NCI-H1105 (cell line): ENCODE measurements at places on chromosomes 12 and 14.

GRCh38 chr12:117742721-117743120, 226.1 kb downstream of the KSR2 start:
- no peak for DNase-seq

- DNase-seq, result no peak
These were observed 33.6 kb upstream of the COX6A1 start for GRCh38 chr12:120404271-120404670.

GRCh38 chr14:70098250-70098809, 90.4 kb downstream of the SLC8A3 start:
- no peak for DNase-seq

GRCh38 chr12:68178774-68179439, 19.4 kb upstream of the IFNG start:
- DNase-seq, result no peak

DNA sequence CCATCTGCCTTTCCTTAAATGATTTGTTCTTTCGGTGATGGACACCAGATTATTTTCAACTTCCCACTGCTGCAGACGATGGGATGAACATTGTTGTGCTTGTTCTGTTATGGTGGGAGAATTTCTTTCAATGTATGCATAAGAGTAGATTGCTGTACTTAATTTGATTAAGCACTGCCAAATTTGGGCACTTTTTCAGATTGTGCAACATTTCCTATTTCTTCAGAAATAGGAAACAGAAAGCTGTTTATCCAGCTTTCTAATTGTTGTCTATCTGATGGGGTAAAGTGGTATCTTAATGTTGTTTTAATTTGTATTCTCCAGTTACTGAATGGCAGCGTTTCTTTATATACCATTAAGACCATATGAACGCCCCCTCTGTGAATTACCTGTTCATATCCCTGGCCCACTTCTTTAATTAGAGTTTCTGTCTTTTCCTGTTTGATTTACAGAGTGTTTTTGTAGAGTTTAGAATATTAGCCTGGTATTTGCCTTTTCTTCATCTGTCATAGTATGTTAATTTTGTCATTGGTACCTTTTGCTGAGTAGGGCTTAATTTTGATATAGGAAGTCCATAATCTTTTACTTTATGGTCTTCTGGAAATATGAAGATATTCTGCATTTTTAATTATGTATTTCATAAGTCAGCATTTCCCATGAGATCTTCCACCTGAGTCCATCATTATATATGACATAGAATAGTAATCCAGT, 59.6 kb downstream of the DIP2B start:
- no peak for DNase-seq

DNA sequence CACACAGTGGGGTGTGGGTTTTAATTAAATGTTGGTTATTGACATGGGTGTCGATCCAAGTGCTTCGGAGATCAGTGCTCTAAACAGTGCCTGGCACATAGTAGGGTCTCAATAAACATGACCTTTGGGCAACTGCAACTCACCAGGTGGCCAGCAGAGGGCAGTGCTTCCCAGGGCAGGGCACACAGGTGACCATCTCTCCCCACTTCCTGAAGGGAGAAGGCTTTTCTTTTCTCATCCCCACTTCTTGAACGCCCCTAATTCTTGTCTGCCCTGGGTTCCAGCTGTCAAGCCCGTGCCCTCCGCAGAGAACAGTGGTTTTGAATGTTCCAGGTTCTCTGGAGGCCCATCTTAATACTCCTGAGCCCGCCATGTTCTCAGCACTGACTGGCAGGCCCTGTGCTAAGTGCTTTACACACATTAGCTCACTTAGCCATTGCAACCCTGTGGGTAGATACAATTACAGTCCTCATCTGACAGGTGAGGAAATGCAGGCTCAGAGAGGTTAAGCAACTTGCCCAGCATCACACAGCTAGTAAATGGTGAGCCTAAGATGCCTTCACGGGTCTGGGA, 16.3 kb downstream of the RAPGEF3 start:
- no peak for DNase-seq

DNA sequence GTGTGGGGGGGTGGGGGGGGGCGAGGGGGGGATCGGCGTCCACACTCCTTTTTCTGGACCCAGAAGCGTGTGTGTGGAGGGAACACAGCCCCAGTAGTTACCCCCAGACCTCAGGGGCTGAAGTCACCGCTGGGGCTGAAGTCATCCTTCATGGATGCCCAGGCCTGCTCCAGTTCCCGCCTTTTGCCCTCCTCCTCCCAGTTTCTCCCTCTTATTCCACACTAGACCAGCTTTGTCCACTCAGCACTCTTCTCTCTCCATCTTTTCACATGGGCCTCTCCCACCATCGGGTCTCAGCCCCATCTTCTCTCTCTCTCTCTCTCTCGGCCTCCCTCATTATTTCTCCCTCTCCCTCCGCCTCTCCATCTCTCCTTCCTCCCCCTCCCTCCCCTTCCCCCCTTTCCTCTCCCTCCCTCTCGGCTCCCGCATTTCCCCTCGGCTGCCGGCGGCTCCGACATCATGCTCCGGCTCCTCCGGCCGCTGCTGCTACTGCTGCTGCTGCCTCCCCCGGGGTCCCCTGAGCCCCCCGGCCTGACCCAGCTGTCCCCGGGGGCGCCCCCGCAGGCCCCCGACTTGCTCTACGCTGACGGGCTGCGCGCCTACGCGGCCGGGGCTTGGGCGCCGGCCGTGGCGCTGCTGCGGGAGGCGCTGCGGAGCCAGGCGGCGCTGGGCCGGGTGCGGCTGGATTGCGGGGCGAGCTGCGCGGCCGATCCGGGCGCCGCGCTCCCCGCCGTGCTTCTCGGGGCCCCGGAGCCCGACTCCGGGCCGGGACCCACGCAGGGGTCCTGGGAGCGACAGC, at the start of gene P3H3:
Gene P3H3 (plus strand): TSS at position 426 of the 799 bp plus-strand sequence. CDS start 34 bp downstream, at position 460.
- peak; percentile 61 for DNase-seq

DNA sequence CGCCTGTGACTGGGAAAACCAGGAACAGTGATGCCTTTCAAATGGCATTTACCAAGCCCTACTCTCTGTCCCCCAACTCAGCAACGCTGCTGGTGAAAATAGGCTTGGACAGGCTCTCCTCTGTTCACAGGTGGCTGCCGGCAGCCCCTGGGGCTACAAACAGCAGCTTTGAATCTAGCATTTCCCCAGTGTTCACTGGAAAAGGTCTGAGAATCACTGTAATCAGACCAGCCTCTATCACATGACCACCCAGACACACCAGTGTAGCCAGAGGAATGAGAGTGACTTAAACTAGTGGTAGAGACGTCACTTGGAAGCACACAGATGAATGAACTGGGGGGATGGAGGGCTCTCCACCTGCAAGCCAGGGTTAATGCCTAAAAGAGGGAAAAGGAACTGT, 151.8 kb downstream of the FOXN3 start:
- DNase-seq, result no peak

DNA sequence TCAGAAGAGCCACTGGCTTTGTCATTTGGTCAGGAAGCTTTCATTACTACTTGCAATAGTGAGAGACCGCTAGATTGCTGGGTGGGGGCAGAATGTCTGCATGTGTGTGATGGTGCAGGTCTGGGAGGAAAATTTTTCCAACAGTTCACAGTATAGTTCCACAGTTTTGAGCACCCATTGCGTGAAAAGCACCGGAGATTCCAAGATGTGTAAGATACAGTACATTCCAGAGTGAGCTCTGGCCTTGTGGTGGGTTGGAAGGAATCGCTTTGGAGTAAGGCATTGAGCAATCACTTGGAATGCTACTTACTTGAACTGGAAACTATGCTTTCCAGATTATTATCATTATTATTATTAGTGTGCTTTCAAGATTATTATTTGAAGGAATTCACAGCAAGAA, 47.6 kb upstream of the FRMD6 start:
- no peak for DNase-seq

DNA sequence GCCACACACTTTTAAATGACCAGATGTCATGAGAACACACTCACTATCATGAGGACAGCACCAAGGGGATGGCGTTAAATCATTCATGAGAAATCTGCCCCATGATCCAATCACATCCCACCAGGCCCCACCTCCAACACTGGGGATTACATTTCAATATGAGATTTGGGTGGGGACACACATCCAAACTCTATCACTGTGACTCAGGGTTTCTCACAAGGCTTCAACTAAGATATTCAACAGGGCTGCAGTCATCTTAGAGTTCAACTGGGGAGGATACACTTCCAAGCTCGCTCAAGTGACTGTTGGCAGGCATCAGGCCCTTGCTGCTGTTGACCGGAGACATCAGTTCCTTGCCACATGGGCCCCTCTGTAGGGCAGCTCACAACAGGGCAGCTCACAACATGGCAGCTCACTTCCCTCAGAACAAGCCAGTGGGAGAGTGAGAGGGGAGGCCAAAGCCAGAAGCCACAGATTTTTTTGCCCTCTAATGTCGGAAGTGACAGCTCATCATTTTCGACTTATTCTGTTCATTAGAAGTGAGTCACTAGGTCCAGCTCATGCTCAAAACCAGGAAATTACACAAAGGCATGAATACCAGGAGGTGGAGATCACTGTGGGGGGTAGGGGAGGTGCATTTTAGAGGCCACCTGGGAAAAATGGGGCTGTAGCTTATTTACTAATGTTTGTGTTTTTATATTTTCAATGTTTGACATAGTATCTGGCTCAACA, 50.8 kb upstream of the PTHLH start:
- no peak for DNase-seq

DNA sequence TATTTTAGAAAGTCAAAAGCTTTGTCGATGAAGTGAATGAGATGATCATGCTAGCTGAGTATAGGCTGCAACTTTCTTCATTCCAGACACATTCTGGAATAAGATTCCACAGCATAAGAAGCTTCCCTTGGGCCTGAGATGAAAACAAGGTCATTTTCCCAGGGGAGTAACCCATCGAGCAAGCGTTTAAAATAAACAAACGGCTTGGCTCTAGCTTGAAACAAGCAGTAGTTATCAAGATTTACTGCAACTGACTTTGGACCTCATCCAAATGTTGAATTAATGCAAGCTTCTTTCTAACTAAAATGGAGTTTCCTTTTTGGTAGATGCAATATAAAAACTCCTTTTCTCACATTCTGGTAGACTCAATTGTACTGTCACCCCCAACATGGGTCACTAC, 23.0 kb downstream of the KCNJ8 start:
- peak; percentile 60 for DNase-seq

DNA sequence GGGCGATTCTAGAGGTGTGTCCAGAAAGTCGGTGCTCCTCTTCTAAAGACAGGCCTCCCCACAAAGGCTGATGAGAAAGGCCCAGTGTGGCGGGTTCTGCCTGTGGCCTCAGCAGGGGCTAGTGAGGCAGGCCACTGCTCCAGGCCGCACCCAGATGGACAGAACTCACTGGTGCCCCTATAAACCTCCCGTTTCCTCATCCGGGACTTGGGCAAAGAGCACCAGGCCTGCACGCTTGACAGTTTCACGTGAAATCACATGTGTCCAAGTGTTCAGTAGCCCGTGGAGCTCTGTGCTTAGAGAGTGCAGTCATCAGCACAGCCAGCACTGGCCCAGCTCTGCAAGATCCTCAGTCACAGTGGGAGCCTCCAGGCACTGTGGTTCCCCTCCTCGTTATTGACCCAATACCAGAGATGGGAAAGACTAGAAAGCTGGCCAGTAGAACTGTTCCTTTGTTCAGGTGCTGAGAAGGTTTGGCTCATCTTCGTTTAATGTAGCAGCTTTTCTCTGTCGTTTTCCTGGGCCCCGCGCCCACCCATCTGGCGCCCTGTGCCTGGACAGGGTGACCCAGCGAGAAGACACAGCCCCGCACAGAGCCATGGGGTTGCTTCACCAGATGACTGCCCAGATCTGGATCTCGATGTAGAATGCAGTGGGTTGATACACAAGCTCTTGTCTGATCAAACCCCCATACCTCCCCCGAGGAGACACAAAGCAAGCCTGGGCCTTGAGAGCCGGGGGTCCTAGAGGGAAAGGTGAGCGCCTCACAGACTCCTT, 26.3 kb downstream of the IL31 start:
- DNase-seq, result no peak

DNA sequence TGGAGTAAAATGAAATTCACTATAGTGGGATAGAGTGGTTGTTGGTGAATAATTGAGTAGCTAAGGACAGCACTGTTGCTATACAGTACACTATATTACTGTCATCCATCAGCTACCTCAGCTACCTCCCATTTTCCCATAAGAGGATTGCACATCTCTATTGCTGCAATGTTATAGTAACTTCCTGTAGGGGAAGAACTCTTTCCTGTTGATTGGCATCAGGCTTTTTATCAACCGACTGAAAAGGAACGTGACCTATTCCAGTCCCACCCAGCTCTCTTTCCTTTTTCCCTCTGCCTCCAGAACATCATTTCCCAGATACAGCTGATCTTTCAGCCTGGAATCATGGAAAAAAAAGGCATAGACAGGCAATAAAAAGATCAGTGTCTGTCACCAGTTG, 117.4 kb downstream of the ADAMTS20 start:
- DNase-seq, result no peak

GRCh38 chr12:20557096-20557495, 138.0 kb upstream of the SLCO1C1 start:
- DNase-seq, result no peak

GRCh38 chr12:91901381-91902074, 244.1 kb downstream of the BTG1 start:
- no peak for DNase-seq

DNA sequence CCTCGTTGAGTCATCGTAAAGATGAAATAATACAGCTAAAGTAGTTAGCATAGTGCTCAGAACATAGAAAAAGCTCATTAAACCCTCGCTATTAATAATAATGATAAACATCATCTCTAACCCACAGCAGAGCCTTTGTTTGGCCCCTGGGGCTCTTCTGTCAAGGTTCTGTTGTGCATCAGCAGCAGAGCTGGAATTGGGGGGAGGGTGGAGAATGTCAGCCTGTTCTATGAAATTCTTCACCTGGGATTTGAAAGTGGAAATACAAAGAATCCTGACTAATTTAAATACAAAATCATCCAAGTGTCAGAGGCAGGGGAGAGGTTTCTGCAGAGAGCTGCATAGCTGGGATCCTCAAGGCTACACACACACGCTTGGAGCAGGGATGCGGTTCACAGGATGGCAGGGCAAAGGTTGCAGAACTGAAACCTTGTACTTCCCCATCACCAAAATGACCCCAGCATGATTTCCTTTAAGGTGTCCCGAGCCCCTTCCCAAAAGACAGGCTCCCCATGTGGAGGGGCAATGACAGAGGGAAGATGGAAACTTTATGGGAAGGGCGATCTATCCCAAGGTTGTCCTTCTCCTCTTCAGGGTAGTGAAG, 71.8 kb downstream of the DAD1 start:
- no peak for DNase-seq

DNA sequence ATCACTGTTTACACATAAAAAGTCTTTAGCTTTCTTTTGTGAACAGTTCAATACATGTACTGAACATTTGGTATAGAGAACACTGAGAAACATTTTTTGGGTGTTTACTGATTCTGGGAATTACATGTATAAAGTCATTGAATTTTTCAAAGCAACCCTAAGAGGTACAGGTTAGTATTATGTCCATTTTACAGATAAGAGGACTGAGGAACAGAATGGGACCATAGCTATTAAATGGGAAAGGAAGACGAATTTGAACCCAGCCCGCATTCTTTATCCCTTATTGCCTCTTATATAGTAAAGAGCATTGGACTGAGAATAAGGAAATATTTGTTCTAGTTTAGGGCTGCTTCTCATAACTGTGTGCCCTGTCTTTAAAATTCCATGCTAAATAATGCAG, 889 bp upstream of the KANSL2 start:
- no peak for DNase-seq
